ENCODE measurements at places on chromosomes 1 and 21.

DNA sequence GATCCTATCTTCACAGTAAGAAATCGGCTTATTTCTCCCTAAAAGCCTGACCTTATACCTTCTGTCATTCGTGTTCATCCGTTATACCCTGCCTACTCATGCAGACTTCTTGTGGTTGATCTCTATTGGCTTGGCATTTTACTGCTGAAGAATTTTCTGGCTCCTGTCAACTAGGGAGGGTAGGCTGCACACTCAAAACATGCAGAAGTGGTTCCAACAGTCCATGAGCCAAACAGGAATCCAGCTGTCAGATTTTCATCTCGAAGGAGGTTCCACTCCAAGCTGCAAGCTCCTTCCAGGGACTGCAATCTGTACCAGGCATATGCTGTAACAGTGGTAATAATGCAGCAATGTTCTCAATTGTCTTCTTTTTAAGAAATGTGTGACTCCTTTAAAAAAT lies 10.1 kb downstream of the DNAJC11 start:
- no peak for DNase-seq

DNA sequence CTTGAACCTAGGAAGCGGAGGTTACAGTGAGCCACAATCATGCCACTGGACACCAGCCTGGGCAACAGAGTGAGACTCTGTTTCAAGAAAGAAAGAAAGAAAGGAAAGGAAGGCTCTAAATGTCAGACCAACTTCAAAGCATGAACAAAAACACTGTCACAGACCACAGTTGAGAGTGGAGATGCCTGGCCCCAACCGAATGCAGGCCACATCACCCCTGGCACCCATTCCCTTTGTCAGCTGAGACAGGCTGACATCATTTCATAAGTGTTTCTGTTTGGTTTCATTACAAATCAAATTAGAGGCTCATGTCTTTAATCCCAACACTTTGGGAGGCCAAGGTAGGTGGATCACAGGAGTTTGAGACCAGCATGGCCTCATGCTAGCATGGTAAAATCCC lies 28.6 kb upstream of the NADK start:
- no peak for DNase-seq

DNA sequence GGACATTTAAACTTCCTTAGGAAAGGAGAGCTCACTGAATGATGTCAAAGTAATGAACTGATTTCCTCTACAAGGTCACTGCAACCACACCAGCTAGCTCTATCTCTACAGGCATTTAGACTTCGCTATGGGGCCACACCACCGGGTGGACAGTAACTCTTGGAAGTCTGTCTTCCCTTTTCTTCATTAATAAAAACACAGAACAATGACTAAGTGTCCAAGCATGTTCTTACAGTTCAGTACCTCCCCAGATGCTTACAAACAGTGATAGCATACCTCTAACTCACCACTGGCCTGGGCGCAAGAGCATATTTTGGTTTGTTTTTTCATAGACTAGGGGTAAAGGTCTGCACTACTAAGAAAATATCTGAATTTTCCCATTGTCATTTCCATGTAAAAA lies 54.6 kb downstream of the SIM2 start:
- no peak for DNase-seq

DNA sequence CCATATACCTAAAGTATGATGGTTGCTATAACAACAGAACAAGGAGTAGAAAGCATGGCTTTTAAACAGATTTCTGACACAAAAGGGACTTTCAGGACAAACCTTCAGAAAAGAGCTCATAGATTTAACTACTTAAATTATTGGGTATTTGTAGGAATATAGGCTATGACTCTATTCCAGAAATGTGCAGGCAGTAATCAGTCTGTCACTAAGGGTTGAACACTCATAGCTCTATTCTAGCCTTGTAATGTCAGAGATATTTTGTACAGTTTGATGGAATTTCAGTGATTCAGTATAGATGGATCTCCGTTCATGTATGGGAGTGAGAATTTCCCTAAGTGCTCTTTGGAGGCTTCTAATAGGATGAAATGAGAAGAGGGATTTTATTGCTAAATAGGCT lies 82.8 kb downstream of the EXTL2 start:
- no peak for DNase-seq

GRCh38 chr21:45991606-45992300 lies 10.2 kb downstream of the COL6A1 start:
- no peak for DNase-seq

DNA sequence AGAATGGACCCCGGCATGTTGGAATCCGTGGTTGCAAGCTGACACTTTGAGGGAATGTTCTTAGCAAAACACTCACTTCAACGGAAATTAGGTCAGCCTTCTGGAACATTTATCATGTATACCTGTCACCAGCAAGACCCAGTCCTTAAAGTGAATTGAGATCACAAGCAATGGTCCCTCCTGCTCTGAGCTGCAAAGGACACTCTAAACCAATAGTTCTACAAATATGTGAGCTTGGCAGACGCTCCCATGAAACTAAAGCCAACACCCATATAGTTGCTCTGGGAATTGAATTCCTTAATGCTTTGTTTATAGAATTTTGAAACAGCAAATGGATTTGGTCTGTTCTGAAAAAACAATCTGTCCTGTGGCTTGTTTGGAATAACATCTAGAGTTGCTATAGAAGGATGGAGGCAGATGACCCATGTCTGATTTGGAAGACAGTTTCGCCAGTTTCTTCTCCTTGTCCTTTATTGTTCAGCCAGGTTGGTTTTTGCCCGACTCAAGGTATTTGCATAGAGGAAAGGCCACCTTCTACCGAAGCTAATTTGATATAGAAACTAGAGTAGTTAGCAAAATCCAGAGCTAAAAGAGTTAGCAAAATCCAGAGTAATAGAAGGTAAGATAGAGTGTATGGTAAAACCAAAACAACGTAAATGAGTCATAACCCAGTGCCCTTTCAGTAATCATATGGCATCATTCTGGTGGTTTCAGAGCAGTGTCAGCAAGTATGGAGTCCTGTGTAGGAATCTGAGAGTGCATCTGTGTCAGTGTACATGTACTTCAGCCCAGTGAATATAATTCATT lies 236.2 kb downstream of the NFIA start:
- DNase-seq: no peak

- no peak for DNase-seq
These were observed 132.2 kb downstream of the ITSN1 start for GRCh38 chr21:33774551-33774950.
